ENCODE measurements at places on chromosomes 1 and 21.

DNA sequence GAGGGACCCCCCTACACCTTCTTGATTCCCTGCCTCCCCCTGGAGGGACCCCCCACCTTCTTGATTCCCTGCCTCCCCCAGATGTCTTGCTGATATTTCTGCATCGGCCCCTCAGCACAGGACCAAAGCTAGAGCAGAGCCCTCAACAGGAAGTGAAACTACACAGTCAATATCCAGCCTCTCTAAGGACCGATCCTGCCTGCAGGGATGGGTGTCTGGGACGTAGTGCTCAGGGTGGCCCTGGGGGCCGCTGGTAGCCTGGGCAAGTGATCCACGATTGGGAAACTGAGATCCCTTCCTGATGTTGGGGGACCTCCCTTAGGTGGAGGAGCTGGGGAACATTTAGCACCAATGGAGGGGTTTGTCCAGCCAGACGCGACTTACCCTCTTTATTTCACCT lies 3.9 kb upstream of the LEFTY2 start:
- DNase-seq: no peak

- no peak for DNase-seq
These were observed 171.4 kb downstream of the CAMTA1 start for GRCh38 chr1:6956488-6957159.

- DNase-seq: no peak
These were observed 67.9 kb downstream of the SLC44A5 start for GRCh38 chr1:75542818-75543570.

DNA sequence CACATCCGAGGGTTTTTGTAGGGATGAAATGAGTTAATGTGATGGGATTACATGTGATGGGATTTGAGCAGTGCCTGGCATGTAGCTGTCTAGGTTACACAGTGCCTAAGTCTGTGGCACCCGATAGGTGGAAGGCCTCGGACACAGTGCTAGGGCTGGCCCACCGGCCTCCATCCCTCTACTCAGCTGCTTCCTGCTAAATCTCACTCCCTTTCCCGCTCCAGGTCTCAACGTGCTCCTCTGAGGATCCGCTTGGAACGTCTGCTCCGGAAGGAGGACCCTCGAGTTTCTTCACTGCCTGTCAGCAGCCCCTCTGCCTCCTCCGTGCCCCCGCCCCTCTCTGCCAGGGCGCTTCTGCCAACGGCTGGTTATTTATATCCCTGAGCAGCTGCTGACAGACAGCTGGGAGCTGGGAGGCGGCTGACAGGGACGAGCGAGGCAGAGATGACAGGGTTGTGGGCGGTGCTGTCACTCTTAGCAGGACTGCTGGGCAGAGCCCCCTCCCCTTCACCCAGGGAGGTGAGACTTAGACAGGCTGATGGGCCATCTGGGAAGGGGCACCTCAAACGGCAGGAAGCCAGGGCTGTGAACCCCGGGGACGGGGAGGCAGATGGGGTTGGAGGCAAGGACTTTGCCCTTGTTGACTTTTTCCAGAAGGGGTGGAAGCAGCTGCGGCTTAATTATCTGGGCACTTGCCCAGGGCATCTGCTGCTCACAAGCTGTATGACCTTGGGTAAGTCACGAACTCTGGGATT lies 26.6 kb upstream of the LRRN2 start:
- DNase-seq: no peak

GRCh38 chr1:64979358-64979757 lies 13.0 kb upstream of the JAK1 start:
- DNase-seq: no peak

DNA sequence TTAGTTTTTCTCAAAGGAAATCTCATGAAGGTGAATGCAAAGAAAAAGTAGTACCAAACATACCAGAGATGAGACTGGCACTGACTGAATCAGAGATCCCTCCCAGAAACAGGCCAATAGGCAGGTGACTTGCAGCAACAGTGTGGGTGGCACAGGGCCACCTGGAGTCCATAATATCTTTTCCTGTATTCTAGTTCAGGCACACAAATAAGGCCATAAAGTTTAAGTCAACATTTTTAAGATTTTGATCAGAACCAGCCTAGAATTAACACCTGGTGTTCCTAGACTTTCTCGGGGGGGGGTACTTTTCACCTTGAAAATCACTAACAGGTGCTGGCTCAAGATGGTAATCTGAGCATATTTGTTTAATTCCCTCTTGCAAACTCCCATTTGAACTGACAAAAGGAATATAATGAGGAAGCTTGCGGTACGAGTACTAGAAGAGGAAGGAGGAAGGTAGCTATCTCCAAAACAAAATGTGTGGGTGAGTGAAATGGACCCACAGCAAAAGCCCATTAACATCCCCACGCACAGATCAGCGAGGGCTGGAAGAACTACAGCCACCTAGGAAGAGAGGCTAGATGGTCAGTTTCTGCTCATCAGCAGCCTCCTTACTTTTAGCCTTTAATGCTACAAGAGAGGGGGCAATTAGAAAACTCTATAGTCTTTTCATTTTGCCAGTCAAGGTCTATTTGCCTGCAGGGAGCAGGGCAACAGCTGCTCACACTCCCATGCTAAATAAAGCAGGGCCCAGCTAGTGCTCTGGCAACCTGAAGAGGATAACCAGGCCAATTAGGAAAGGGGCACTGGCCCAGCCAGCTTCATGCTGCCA lies 18.9 kb downstream of the SDE2 start:
- DNase-seq: no peak

GRCh38 chr1:53144201-53144600 lies 1.8 kb upstream of the SLC1A7 start:
- DNase-seq: no peak

DNA sequence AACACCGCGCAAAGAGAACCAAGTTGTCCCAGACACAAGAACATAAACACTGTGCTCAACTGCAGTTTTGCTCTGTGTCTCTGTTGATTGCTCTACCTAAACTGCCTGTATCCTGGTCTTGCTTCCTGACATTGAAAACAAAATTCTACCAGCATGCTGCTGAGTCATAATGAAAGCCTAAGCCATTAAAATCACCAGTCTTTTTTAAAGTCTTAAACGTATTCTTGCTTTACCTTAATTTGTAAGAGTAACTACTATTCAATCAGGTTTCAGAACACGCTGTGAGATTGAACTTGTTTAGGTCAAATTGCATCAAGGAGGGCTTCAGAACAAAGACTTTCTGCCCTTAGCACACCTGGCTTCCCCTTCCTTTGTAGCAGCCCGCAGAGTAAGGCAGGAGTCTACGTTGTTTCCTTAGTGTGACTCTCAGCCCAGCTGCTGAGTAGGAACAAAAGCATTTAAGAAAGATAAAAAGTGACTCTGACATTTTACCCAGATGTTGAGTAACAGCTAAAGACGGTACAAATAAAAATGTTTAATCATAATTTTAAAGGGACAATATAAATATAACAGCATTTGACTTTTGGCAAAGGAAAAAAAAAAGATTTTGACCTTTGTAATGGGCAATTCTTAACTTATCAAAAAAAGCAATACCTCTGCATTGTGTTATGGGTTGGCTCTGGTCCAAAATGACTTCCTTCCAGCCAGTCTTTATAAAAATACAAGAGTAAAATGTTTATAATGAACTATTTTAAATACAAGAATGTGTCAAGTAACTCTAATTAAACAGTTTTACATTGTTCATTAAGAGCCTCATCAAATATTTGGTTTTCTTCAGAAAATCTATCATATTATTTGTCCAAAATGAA lies 186.9 kb upstream of the ADGRL4 start:
- no peak for DNase-seq

GRCh38 chr1:169098380-169098779 lies 8.1 kb upstream of the ATP1B1 start:
- DNase-seq: no peak

- DNase-seq: no peak
These were observed 51.7 kb downstream of the GPR88 start for GRCh38 chr1:100589667-100590066.

DNA sequence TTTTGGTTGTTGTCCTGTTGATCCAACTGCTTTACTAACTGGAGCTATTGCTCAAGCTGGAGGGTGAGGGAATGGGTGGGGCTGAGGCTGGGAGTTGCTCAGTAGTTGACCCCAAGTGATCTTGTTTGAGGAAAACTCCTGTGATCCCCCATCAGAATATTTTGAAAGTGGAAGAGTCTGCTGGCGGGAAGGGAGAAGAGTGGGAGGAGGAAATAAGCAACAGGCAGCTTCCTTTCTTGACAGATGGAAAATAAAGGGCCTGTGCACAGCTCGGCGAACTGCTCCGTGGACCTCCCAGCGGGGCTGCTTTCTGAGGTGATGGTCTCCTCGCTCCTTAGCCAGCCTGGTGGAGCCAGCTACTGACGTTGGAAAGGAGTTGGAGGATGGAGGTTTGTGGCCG lies 199.1 kb upstream of the LMO4 start:
- DNase-seq: no peak

- no peak for DNase-seq
These were observed 69.9 kb upstream of the ZC3H11B start for GRCh38 chr1:219682788-219683187.

DNA sequence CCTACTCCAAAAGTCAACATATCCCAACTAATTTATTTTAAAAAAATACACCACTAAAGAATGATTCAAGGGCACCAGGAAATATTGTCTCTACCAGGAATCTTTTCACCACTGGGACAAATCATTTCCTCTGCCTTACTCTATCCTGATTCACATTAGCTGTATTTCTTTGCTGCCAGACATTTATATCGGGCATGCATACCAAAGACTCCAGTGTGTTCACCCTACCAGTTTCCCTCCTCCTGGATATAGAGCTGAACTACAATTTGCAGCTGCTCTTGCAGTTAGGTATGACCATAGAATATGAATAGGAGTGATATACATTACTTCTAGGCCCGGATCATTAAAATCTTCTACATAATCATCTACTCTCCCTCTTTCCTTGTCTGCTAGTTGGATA lies 7.6 kb downstream of the KCNJ6 start:
- DNase-seq: no peak
